ENCODE measurements at places on chromosomes 2 and 18.

- no peak for DNase-seq
Observed at GRCh38 chr2:60376252-60376651, 177.2 kb downstream of the BCL11A start.

DNA sequence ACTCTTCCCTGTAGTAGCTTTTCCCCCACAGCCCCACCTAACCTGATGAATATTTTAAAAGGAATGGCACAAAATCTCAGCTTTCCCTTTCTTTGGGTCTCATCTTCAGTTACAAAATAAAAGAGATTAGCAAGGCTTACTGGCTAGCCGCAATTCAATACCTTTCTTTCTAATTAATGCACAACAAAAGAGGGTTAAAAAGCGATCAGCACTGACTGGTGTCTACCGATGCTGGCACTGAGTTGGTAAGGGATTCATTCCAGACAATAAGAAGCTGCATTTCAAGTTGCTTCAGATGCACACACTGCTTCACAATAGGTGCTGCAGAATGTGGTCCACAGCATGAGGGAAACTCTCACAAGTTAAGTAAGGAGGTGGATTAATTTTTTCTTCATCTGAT is 41.9 kb downstream of the HDHD2 start:
- DNase-seq: no peak

DNA sequence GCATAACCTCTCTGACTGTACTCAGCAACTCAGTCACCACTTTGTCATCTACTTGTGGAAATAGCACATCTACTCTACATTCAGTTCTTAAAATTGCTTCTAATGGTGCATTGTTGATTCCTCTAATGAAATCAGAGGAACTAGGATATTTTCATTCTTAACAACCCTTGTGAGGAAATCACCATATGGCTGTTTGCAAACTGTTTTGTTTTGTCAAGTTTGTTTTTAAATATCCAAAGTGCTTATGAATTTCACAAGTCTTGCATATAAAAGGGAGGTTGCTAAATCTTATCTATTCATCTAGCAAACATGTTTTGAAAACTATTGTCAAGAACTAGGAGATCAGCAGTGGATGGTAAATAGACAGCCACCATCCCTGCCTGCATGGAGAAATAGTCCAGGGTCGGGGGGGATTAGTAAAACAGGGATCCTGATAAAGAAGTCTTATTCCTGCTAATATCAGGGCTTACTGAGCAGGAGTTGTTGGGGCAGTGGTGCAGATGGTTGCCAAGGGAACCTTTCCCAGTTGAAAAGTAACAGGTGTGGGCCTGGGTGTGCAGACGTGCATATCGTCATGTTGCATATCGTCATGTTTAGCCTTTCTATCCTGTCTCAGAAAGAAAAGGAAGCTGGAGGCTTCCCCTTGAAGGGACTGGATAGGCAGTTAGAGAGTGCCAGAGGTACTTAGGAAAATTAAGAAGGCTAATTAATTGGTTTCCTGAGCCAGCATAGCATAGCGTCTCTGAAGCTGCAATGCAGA is 7.5 kb upstream of the MYO3B start:
- no peak for DNase-seq

GRCh38 chr2:9967053-9967775 is 15.7 kb downstream of the GRHL1 start:
- DNase-seq: no peak

DNA sequence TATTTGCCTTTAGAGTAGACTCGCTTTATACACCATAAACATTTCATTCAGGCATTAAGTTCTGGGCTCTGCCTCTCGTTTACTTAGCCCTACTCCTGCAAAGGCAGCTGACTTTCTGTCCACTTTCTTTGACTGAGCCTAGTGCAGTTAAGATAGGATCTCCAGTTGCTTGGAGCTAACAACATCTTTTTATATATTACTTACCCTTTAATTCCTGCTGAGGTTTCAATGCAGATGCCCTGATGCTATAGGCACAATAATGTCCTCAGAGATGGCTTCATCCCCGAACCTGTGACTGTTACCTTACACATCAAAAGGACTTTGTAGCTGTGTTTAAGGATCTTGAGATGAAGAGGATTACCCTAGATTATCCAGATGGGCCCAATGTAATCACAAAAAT is 505.8 kb upstream of the TNP1 start:
- no peak for DNase-seq

GRCh38 chr18:49865401-49865800 is 52.1 kb upstream of the ACAA2 start:
- no peak for DNase-seq

DNA sequence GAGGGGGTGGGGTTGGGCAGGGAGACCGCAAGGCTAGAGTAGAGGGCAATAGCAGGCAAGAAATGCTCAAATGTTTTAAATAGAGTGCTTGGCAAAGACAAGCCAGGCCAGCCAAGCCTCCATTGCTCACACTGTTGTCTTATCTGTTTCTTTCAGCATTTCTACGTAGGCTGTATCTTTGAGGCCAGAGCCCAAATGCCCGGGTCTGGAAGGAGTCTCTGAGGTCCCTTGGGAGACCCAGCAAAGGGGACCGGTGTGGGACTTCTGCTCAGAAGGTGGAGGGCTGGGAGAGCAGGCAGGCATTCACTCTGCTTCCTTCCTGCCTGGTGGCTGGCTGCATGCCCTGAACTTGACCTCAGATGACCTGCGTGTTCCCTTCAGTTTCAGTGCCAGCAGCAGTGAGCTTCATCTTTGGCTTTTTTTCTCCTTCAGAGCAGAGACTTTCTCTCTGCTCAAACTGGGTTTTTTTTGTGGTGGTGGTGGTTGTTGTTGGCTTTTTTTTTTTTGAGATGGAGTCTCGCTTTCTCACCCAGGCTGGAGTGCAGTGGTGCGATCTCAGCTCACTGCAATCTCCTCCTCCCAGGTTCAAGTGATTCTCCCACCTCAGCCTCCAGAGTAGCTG is 13.7 kb upstream of the TET3 start:
- DNase-seq: peak; percentile 49

DNA sequence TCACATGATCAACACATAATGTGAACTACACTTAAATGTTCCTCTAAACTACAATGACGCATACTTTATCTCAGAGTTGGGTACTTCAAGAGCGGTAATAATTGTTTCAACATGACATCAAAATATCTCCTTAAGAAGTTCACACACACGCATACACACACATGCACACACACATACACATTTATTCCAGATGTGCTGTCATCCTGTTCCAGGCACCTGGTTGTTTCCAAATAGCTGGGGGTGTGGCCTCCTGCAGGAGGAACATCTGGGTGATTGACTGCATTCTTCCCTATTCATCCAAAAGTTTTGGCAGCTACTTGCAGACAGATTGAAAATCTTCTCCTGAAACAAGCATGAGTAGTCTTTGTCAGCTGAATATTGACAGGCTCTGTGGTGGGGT is 37.9 kb upstream of the PIK3C3 start:
- no peak for DNase-seq

- DNase-seq: no peak
Observed at GRCh38 chr2:135093193-135093592, 41.1 kb downstream of the RAB3GAP1 start.

GRCh38 chr18:32870611-32871010 is 97.8 kb upstream of the KLHL14 start:
- no peak for DNase-seq

GRCh38 chr2:20135631-20136050 is 84.2 kb upstream of the LAPTM4A start:
- peak; percentile 2 for DNase-seq

- DNase-seq: no peak
Observed at GRCh38 chr2:236703906-236704305, 134.3 kb downstream of the ACKR3 start.

DNA sequence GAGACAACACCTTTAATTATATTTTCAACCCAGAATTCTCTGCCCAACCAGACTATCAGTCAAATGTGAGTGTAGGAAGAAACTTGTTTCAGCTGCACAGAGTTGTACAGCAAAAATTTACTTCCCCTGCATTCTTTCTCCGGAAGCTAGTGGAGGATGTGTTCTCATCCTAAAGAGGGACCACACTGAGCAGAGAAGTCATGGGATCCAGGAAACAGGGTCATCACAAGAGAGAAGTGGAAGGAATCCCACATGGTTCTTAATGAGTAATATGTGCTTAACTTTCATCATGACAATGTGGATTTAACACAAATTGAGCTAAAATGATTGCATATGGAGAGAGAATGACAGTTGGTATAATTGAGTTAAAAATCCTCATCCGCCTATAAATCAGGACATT is 78.2 kb downstream of the INPP4A start:
- DNase-seq: no peak

GRCh38 chr2:6052649-6053048 is 360.5 kb downstream of the SOX11 start:
- DNase-seq: no peak

- DNase-seq: no peak
Observed at GRCh38 chr2:240928476-240929363, 22.6 kb downstream of the CROCC2 start.

DNA sequence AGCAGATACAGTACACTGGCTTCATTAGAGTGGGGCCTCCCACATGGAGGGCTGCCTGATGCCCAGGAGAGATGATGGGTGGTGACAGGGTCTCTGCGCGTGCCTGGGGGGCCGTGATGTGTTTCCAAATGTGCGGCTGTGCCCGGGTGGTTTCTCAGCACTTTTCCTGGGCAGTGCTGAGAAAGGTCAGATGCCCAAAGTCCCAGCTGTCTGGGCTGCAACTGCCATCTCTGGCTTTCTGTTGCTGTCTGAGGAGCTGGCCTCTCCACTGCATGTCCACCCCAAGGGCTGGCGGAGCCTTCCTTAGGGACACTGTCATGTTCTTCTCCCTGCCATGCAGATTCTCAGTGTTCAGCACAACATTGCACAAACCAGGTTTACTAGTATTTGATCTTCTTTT is 62.7 kb upstream of the NFATC1 start:
- no peak for DNase-seq

DNA sequence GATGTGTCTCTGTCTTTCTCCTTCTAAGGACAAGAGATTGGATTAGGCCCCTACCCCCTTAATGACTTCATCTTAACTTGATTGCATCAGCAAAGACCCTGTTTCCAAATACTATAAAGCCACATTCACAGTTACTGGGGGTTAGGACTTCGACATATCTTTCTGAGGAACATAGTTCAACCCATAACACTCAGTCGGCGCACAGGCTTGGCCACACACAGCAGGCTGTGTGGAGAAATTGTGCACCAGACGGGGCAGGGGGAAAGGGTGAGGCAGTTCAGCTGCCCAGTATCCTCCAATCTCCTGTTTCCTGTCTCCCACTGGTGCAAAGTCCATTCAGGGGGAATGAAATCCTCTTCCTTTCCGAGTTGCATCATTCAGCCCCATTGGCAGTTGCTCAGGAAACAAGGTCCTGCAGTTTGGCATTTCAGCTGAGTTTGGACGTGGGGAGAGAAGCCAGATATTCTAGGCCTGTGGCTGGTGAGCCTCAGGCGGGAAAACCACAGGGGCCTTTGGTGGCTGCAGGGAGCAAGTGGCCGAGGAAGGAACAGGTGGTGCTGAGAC is 9.4 kb upstream of the RAPGEF4 start:
- no peak for DNase-seq

DNA sequence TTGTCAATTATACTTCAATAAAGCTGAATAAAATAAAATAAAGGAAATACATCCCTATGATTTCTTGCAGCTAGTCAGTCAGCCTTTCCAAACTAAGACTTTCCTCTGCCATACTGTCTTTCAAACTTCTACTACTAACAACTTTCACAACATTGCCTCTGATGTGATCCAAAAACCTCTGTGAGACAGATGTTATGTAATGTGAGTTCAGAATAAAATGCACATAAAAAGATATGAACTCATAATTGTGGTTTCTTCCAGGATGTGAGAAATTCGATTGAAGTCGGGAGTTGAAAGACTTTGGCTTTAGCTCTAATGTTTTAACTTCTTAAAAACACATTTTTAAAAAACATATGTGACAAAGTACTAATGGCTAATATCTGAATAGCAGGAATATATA is 98.7 kb downstream of the PIGN start:
- DNase-seq: peak; percentile 10

GRCh38 chr2:75288760-75289159 is 89.4 kb upstream of the TACR1 start:
- no peak for DNase-seq

- DNase-seq: no peak
Observed at GRCh38 chr2:79235135-79235534, 75.6 kb upstream of the REG3A start.

- no peak for DNase-seq
Observed at GRCh38 chr2:85216927-85217326, 83.7 kb downstream of the TCF7L1 start.

DNA sequence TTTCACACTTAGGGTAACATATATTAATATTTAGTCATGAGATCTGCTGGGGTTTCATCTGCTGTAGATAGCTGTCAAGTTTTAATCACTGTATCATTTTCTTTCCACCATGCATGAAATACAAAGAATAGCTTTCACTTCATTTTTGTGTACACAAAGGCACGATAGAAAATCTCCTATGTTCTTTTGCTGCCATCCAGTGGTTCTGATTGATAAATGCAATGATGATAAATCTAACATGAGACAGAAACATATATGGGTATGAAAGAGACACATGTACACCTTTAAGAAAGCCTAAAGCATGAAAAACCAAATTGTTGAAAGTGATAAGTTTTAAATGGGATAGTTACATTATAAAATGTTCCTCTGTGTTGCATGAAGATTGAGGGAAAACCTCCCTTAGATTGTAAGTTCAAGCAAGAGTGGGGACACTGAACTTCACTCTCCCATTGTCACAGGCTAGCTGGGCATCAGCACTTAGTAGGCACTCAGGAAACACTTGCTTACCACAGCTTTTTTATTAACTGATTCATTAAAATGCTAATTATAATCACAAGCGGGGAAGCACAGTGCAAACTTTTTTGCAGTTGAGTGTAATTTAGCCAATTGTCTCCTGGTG is 31.2 kb downstream of the C1D start:
- DNase-seq: peak; percentile 37

- no peak for DNase-seq
Observed at GRCh38 chr2:62149708-62150107, 46.2 kb upstream of the B3GNT2 start.

DNA sequence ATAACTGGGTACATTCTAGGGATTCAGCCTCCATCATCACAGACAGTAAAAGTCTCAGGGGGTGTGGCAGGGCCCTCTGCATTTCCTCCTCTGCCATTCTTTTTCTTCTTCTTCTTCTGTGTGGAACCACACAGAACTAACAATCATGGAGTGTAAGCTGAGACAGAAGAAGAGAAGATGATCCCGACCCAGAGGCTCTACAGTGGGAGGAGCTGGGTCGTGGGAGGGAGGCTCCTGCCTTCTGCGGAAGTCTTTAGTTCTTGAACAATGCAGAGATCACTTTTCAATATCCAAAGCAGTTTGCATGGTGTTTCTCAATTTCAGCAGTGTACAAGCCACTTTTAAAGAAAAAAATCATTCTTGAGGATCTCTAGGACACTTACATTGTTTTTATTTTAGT is 80.9 kb downstream of the KCNS3 start:
- no peak for DNase-seq

GRCh38 chr2:179218848-179219594 is 45.6 kb downstream of the SESTD1 start:
- DNase-seq: peak; percentile 57

- DNase-seq: no peak
Observed at GRCh38 chr2:222751821-222752719, 80.6 kb downstream of the MOGAT1 start.

Data from CD4-positive, alpha-beta T cell treated with Interleukin-2 at 100 ng/mL for 4 hours (primary cell).